ENCODE measurements at places on chromosomes 1 and 21.

DNA sequence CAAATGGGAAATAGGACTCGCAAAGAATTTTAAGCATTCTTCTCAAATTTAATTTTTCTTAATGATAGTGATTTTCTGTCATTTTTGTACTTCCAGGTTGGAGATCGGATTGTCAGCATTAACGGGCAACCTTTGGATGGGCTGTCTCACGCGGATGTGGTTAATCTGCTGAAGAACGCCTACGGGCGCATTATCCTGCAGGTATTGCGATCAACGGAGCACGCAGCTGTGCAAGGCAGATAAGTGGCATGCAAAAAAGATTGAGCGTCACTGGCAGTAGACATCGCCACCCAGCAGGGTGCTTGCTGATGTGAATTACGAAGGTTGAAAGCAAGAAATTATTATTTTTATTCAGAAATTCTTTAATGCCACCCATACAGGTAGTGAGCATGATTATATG is 65.9 kb upstream of the L1TD1 start:
- no peak for DNase-seq

DNA sequence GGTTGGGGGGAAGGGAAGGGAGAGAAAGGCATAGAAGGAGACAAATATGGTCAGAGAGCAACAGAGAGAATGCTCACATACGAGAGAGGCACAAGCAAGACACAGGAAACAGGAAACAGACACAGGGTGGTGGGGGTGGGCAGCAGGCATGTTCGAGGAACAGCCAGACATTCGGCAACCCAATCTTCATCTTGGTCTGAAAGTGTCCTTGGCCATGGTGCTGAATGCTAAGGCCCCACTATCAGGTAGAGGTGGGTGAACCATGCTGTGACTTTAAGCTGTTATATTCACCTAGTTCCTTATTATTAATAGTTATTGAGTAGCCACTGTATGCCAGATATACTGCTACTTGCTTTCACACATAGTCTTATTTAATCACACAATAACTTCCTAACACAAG is 109.2 kb downstream of the DDX20 start:
- DNase-seq, result no peak

DNA sequence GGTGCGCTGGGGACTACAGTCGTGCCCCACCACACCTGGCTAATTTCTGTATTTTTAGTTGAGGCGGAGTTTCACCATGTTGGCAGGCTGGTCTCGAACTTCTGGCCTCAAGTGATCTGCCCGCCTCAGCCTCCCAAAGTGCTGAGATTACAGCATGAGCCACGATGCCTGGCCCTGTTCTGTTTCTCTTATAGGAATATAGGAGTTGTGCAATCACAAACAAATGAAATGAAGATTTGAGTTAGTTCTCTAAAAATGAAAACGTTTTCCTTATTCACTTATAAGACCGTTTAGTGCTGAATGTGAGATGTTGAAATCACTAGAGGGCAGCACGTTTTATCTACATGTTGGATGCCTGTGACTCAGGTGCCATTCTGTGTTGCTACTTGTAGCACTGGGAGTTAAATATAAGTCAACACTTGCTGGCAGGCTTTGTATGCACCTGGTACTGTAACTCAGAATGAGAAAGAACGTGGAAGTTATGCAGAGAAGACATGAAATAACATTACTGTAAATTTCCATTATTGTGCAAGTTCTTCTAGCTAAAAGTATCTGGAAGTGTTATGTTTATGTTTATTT is 45.8 kb downstream of the MIGA1 start:
- DNase-seq, result no peak

- no peak for DNase-seq
Observed at GRCh38 chr1:80891871-80892270, 908.9 kb upstream of the ADGRL2 start.

DNA sequence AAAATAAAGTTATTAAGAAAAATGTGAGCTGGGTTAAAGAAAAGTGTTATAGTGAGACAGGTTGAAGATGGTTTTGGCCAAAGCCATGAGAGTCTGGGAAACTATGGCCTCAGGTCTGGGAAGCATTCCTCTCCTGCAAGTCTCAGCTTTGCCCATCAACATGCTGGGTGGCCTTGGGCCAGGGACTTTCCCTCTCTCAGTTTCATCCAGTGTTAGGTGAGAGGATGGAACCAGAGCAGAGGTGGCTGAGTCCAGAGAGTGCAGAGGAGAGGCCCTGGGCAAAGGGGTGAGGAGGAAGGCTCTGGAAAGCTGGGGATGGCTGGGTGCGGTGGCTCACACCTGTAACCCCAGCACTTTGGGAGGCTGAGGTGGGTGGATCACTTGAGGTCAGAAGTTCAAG is 10.5 kb downstream of the PADI2 start:
- DNase-seq, result no peak

DNA sequence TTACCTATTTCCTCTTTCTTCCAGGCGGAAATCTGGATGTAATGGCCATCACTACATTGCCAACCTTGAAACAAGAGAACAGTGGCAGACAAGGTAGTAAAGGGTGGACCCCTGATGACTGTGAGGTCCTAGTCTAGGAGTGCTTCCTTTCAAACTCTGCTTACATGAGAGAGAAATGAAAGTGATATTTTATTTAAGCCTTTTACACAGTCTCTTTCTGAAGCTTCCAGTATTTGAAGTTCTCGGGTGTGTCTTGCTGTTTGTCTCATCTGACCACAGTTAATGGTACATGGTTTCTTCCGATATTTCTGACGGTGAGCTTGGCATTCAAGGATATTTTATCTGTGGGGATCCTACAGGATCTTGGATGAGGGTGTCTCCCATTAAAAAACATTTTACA is 215.2 kb downstream of the SLC45A1 start:
- no peak for DNase-seq

Measured in cerebellar nuclear complex (tissue), 1 donor.